WTC11 (cell line): ENCODE measurements at places on chromosomes 7 and 10. TPM values are rescaled to one million over a fixed set of nuclear protein-coding genes. Genes with fewer than 3 reads are reported as not detected.

The CPA2 gene
- total RNA-seq = 0.90 to 2.3 TPM (median 1.3 TPM) in 3 replicates

The TIMM23 gene
- 84.8 to 99.0 TPM (median 86.8 TPM) in 3 replicates for total RNA-seq

The CYP2E1 gene
- total RNA-seq = 1.0 to 2.6 TPM (median 1.3 TPM) in 3 replicates

The EPHA1 gene
- 159 to 203 TPM (median 162 TPM) in 3 replicates for total RNA-seq

The PCDH15 gene
- total RNA-seq = 0.48 to 0.71 TPM (median 0.59 TPM) in 3 replicates

The JAZF1 gene
- total RNA-seq = 11.9 to 19.0 TPM (median 17.0 TPM) in 3 replicates

The ARHGAP22 gene
- total RNA-seq = 8.2 to 8.6 TPM (median 8.3 TPM) in 3 replicates

The ADRB1 gene
- 0.27 to 0.35 TPM (median 0.30 TPM) in 3 replicates for total RNA-seq

The OR2A5 gene
- not detected in 3 replicates for total RNA-seq

- no peak for DNase-seq
- H3K4me3 ChIP-seq = no peak overlapping the region
- H3K36me3 ChIP-seq = no peaks in the 10 kb centered on the region
- H3K27ac ChIP-seq = no peak overlapping the region
- H3K27me3 ChIP-seq = no peaks in the 10 kb centered on the region
Measured at GRCh38 chr10:4385231-4385870, 440.7 kb upstream of the AKR1E2 start.

DNA sequence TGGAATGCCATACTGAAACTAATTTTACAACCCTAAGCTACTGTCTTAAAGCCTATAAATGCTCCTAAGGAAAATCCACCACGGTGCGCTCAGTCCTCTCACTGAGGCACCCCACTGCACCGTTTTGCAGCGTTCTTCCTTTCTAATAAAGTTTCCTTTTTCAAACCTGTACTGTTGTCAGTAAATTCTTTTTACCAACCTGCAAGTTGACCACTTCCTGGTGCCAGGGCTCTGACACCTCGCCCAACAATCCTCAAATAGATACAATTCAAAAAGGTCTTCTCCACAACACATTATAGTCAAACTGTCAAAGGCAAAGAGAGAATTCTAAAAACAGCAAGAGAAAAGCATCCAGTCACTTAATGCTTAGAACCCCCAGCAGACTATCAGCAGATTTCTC, 42.8 kb downstream of the HERPUD2 start:
- H3K4me3 ChIP-seq = no peak overlapping the region
- no peaks in the 10 kb centered on the region for H3K27me3 ChIP-seq
- DNase-seq = no peak
- H3K27ac ChIP-seq = no peak overlapping the region
- peaks cover 27% of the 10 kb centered on the region for H3K4me1 ChIP-seq

GRCh38 chr7:25095516-25096345, 29.3 kb downstream of the CYCS start:
- H3K27ac ChIP-seq = no peak overlapping the region
- H3K36me3 ChIP-seq = no peaks in the 10 kb centered on the region; the same call in 1 of the 2 replicates
- no peak for DNase-seq
- H3K4me1 ChIP-seq = peaks cover 8% of the 10 kb centered on the region

DNA sequence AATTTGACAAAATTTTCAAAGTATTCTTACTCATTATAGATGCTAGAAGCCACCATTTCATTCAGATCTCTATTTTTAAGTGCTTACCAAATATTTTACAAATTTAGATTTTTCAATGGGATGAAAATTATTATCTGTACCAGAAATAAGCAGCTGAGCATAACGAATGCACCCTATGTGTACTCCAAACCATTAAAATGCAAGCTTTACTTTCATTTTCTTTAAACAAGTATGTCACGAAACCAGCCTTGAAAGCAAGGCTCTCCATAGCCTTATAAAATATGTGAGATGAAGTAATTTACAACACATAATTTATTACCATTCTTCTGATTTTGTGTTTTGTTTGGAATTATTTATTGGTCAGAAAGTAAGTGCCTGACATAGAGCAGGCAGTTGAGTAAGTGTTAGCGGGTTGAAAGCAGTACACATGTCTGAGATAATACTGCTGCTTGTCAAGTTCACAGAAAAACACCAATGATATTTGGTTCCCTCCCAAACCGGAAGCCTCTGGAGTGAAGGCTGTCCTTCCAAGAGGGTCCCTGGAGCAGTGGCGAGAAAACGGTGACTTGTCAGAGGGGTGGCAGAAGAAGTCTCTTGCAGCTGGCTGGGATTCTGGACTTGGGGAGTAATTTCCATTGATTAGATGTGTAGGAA, 322.7 kb upstream of the PFKP start:
- peaks cover 11% of the 10 kb centered on the region for H3K4me1 ChIP-seq
- peaks cover 4% of the 10 kb centered on the region; the same call in 1 of the 2 replicates for H3K27me3 ChIP-seq
- no peak overlapping the region for H3K27ac ChIP-seq
- H3K4me3 ChIP-seq = no peak overlapping the region

GRCh38 chr10:113791691-113792090, 40.2 kb downstream of the PLEKHS1 start:
- no peaks in the 10 kb centered on the region for H3K4me1 ChIP-seq
- H3K36me3 ChIP-seq = no peaks in the 10 kb centered on the region
- no peaks in the 10 kb centered on the region for H3K27me3 ChIP-seq
- H3K4me3 ChIP-seq = no peak overlapping the region
- no peak for DNase-seq
- no peak overlapping the region for H3K27ac ChIP-seq

GRCh38 chr10:73907841-73908517, 3.0 kb upstream of the PLAU start:
- H3K27ac ChIP-seq = no peak overlapping the region
- H3K4me1 ChIP-seq = peaks cover 54% of the 10 kb centered on the region
- DNase-seq = no peak
- no peaks in the 10 kb centered on the region for H3K36me3 ChIP-seq
- no peak overlapping the region for H3K4me3 ChIP-seq

DNA sequence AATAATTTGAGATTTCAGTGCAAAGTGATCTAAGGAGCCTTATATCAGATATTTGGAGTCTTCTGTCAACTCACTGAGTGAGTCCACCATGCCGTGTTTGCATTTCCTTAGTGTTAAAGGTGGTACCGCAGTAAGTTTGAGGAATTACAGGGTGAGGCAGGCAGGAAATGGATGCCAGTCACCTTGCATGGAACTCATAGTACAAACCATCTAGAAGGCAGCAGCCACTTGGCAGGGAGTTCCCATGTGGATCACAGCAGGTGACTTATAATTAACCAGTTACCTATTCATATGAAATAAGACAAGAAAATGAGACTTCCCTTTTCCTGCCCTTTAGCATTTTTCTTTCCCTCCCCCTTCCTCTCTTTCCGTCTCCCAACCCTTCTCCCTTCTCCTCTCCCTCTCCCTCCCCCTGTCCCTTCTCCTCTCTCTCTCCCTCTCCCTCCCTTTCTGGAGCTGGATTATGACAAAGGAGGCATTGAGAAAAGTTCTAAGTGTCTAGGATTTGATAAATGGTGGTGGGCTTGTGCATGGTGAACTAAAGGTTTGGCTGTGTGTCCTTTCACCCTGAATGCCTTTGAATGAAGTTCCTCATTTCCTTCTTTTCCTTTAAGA, 94.1 kb downstream of the LRRC4 start:
- H3K4me3 ChIP-seq = no peak overlapping the region
- H3K27me3 ChIP-seq = no peaks in the 10 kb centered on the region
- no peak overlapping the region for H3K27ac ChIP-seq

DNA sequence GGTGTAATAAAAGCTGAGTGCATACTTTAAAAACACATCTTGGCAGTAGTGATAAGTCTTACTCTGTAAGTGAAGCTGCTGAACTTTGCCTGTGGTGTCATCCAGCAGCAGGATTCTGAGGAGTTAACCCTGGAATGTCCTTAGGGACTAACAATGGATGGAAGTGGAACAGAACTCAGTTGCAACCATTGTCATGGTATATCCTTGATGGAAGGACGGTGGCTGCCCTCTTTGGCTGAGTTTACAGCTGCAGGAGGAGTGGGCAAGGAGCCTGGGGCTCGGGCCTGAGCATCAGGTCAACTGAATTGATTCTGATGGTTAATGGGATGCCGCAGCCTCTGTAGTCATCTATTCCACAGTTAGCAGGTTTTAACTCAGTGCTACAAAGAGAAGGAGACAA, 56.2 kb downstream of the MRC1 start:
- H3K36me3 ChIP-seq = no peaks in the 10 kb centered on the region
- DNase-seq = no peak
- no peaks in the 10 kb centered on the region; the same call in 1 of the 2 replicates for H3K27me3 ChIP-seq
- H3K4me1 ChIP-seq = no peaks in the 10 kb centered on the region
- H3K4me3 ChIP-seq = no peak overlapping the region

DNA sequence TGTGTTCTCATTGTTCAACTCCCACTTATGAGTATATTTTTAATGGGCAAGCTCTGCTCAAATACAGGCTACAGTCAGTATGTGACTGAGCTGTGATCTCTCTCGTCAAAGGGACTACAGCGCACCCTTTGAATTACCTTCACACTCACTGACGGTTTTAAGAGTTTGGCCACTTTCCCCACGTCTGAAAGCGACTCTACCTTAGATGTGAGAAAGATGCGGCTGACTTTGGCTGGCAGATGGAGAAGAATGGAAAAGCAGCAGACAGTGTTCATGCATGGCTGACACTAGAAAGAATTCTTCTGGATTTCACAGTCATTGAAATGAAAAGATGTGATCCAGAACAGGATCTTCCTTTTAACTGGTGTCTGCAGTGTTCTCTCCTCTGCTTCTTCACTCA, 2.0 kb upstream of the ATRNL1 start:
- H3K27me3 ChIP-seq = peaks cover 24% of the 10 kb centered on the region
- H3K4me3 ChIP-seq = peak overlapping the region; percentile 84
- no peak overlapping the region for H3K27ac ChIP-seq
- H3K4me1 ChIP-seq = peaks cover 30% of the 10 kb centered on the region

DNA sequence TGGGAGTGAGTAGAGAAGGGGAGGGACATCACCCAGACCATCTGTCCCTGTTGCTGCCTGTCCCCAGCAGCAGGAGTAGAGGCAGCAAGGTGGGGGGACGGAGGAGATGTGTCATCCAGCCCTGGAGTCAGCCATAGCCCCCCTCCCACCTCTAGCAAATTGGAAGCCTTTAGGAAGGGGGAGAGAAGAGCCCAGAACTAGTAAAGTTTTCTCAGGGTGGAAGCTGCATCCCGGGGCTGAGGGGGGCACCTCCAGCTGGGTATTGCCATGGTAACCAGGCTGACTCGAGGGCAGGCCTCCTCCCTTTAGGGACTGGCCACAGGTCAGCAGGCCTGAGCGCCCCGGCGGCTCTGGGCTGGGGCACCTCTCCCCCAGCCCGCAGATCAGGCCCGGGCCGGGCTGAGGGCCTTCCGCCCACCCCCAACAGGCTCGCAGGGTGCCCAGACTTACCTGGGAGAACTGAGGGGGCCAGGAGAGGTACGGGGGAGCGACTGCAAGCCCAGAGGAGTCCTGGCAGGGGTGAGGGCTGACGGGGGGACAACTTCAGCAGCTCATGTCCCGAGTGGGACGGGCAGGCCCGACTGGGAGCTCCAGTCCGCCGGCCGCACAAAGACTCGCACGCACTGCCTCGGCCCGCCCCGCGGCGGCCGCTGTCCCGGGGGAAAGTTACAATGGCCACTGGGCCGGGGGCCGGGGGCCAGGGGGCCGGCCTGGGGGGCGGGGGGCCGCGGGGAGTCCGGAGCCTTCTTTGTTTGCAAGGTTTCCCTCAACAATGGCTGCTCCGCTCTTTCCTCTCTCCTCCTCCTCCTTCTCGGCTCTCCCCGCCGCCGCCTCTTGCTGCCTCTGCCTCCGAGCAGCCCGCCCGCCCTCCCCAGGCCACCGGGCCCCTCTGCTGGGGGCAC, 6.0 kb downstream of the LDB1 start:
- peak overlapping the region; percentile 88 for H3K4me3 ChIP-seq
- peak overlapping the region; percentile 93 for H3K27ac ChIP-seq
- peaks cover 64% of the 10 kb centered on the region for H3K4me1 ChIP-seq
- peaks cover 27% of the 10 kb centered on the region for H3K36me3 ChIP-seq
- DNase-seq = no peak

DNA sequence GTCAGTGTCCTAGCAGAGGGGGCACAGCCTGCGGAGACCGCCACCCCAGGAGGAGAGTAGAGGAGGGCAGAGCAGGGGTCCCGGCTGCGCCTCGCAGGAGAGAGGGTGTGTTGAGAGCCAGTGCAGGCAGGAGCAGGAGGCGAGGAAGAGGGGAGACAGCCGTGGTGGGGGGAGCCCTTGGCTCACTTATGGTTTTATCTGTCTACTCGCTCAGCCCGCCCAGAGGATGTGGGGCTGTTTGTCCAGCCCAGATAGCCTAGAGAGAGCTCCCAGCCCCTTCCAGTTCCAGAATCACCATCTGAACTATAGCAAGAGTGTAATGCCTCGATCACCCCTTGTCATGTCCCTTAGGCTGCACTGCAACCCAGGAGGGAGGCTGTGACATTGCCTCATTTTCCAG, 26.6 kb downstream of the SLC29A3 start:
- H3K4me1 ChIP-seq = peaks cover 72% of the 10 kb centered on the region
- peak overlapping the region; percentile 89; the same call in 1 of the 2 replicates for H3K27ac ChIP-seq
- H3K27me3 ChIP-seq = no peaks in the 10 kb centered on the region; the same call in 1 of the 2 replicates
- H3K4me3 ChIP-seq = no peak overlapping the region
- no peak for DNase-seq

- H3K36me3 ChIP-seq = peaks cover 12% of the 10 kb centered on the region
- no peak for DNase-seq
- H3K27ac ChIP-seq = peak overlapping the region; percentile 97
- H3K4me3 ChIP-seq = peak overlapping the region; percentile 95
- H3K27me3 ChIP-seq = peaks cover 5% of the 10 kb centered on the region
- H3K4me1 ChIP-seq = peaks cover 23% of the 10 kb centered on the region
Measured at GRCh38 chr10:84138478-84139125, 707 bp upstream of the GHITM start.

DNA sequence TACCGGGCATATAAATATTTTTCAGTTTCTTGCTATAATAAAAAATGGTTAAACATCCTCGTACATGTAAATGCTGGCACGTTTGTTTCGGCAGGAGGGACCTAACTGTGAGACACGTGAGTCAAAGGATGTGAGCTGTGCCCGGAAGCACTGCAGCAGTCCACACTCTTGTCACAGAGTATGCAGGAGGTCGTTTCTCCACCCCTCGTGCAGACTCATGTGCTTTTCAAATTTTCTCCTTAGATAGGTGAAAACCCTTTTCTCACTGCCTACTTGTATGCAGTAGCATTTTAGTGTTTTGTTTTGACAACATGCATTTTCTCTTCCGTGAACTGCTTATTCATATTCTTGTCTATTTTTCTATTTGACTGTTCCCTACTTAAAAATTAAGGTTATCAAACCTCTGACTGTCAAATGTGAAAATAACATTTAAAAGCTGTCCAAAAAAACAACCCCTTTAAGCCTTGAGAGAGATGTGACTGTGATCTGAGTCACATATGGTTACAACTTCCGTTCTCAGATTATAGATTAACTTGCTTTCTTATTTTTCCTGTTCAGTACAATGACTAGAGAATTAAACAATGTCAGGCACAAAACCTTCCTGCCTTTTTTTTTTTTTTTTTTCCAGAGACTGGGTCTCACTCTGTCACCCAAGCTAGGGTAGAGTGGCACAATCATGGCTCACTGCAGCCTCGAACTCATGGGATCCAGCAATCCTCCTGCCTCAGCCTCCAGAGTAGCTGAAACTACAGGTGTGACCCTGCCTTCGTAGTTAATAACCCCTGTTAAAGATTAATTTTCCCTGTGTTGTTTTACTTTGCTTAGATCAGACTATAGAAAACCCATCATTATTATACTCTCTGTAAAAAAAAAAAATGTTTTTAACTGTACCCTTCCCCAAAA, 45.1 kb downstream of the DPY19L1 start:
- 0 out of 2 replicates have a peak, but pooled peaks cover 5% of the 10 kb centered on the region for H3K4me1 ChIP-seq
- H3K27ac ChIP-seq = no peak overlapping the region
- H3K4me3 ChIP-seq = no peak overlapping the region
- H3K36me3 ChIP-seq = no peaks in the 10 kb centered on the region
- no peaks in the 10 kb centered on the region for H3K27me3 ChIP-seq

- no peaks in the 10 kb centered on the region for H3K36me3 ChIP-seq
- no peak overlapping the region for H3K27ac ChIP-seq
- peaks cover 18% of the 10 kb centered on the region for H3K27me3 ChIP-seq
- peak overlapping the region; percentile 86 for H3K4me3 ChIP-seq
Measured at GRCh38 chr10:102919992-102920739, 2.1 kb downstream of the CNNM2 start.
